ENCODE measurements at places on chromosomes 16 and 17.

- DNase-seq = no peak
Observed at GRCh38 chr17:45277992-45278391, 16.1 kb upstream of the SPATA32 start.

GRCh38 chr16:11057711-11058345 lies 113.5 kb downstream of the CLEC16A start:
- no peak for DNase-seq

DNA sequence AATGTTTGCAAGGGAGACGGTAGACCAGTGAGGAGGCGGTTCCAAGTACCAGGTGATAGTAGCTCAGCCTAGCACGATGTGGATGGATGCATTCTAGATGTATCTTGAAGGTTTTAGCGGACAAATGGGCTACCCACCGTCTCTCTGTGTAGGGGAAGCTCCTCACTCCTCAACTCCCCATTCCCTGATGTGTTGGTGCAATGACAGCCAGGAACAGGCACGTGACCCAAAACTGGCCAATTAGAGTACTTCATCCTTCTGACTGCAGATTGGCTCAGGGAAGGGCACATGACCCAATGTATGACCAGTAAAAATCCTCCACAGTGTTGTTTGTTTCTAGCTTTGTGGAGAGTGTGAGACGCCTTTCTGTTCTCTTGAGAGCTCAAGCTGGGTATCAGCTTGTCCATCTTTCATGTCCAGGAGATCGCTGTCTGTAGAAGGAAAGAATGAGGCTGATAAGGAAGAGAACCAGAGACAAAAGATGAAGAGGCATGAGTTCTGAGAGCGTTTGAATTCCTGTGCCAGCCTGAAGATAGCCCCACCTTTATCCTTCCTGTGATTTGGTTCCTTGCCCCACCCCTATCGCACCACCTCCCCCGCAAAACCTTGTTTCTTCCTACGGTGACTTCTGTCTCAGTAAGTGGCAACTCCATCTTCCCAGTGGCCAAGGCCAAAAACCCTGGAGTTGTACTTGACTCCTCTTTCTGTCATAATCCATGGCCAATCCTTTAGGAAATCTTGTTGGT lies 2.3 kb upstream of the BORCS6 start:
- DNase-seq = peak; percentile 86

DNA sequence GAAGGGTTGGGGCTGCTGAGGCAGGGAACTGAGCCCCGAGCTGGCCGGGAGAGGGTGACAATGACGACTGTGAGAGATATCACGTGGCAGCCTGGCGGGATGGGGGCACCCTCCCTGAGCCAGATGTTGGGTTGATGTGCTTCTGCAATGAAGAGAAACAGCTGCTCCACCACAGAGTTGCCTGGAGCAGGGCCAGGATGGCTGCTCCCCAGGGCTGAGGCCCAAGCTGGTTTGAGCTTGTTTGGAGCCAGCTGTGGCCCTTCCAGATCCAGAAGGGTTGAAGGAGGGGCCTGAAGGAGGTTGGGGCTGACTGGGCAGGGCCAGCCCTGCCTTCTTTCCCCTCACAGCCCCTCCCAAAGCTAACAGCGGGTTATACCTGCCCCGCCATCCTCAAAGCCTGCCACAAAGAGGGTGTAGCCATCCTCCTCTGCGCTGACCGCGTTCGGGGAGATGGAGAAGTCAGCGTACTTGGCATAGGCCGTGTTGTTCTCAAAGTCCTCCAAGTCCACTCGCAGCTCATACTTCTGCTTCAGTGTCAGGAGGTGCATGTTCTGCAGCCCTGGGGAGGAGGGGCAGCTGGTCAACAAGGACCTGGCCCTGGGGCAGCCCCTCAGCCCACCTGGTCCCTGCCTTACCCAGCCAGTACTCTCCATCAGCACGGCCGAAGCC lies 2.1 kb downstream of the MFAP4 start:
- no peak for DNase-seq

DNA sequence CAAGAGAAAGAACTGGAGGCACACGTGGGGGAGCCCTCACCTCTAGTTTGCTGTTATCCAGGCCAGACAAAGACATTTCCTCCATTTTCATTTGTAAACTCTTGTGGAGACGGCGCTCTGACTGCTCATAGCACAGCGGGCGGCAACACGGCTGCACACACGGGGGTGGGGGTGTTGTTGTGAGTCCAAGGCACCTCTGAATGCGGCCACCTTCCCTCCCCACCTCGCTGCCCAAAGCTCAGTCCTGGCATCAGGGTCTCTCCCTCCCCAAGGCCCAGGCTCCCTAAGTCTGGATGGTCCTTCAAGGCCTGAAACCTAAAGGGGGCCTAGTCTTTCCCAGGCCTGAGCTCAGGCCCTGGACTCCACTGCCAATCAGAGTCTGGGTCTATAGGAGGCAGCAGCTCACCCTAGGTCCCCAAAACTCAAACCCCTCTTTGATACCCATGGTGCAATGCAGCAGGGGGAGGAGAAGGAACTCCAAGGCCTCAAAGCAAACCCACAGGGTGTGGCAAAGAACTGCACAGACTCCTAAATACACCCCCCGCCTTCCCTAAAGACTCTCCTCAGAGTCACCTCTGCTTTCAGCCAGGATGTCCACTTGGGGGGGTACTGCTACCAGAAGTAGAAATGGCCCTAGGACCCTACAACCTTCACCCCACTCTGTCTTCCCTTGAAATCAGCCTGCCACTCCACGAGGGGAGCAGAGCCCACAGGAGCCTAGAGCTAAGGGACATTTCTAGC lies 1.5 kb downstream of the ATXN7L3 start:
- peak; percentile 65 for DNase-seq

DNA sequence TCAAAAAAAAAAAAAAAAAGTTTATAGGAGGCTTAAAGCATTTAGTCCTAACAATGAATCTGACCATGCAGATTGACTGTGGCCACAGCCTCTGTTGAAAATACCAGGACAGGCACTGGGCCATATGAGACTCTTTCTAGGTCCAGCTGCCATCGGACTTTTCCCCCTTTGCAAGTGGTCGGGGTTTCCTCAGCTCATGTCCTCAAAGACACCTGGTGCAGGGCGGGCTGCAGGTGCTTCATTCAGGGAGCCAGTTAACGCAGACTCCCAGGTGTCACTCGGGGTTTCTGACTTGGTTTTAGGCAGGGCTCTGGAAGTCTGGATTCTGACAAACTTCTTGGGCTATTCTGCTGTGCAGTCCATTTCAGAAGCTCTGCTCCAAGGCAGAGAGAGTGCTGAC lies 20.9 kb downstream of the ELAC2 start:
- no peak for DNase-seq

DNA sequence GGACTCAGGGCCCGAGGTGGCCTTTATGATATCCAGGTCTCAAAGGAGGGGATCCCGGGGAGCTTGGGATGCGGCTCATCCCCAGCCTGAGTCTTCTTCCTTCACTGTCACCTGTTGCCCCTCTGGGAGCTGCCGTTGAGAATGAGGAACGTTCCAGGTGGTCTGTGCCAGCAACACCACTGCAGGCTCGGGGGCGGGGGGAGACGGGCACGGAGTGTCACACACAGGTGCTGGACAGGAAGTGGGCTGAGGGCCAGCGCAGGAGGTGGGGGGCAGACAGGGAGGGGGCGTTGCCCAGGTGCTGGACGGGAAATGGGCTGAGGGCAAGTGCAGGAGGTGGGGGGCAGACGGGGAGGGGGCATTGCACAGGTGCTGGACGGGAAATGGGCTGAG lies 28.2 kb downstream of the METRNL start:
- no peak for DNase-seq

DNA sequence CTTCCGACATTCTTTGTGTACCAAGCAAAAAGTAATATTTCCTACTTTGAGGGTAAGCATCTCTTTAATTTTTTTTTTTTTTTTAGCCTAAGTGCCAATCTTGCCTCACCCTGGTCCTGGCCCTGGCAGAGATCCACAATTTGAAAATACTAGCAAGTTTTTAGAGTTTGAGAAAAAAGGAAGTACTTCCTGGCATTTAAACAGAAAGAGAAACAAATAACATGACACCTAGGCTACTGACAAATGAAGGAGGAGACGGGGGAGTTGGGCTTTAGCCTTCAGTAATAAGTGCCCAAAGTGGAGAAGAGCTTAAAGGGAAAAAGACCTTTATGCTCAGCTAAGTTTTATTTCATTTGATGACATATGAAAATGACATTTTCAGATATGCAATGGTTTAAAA lies 92.8 kb downstream of the HS3ST3A1 start:
- DNase-seq = no peak

GRCh38 chr17:15432807-15433611 lies 34.4 kb downstream of the CDRT4 start:
- DNase-seq = no peak

DNA sequence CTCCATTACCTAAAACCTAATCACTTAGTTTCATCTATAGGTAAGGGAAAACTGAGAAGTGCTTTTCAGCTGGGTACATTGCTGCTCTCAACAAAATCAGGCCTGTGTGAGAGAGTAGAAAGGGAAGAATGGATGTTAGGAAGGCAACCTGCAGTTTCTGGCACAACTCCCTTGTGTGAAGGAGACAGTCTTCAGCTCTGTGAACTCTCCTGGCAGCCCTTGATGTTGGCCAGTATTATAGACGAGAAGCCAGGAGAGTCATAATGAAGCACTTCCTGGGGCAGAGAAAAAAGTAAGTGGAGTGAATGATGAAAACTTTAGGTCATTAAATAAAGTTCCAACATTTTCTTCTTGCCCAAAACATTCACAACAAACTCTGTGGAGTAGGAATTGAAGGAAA lies 260.1 kb downstream of the IRX3 start:
- no peak for DNase-seq

- DNase-seq = peak; percentile 28
Observed at GRCh38 chr16:80803339-80804055, 901 bp downstream of the CDYL2 start.

DNA sequence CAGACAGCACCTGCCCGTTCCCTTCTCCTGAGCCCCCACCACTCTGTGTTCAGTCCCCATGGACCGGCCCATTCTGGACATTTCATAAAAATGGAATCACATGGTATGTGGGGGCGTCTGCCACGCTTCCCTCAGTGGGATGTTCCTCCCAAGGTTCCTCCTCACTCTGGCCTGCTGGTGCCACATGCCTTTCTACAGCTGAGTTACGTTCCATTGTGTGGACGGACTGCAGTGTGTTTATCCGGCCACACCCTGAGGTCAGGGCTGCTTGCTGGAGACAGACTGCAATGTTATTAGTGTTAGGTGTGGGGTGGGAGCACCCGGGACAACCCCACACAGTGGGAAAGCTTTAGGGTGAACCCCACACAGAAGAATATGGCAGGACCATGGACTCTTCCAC lies 5.9 kb upstream of the AATK start:
- DNase-seq = no peak

GRCh38 chr17:68053231-68054013 lies 17.9 kb downstream of the KPNA2 start:
- peak; percentile 31 for DNase-seq

DNA sequence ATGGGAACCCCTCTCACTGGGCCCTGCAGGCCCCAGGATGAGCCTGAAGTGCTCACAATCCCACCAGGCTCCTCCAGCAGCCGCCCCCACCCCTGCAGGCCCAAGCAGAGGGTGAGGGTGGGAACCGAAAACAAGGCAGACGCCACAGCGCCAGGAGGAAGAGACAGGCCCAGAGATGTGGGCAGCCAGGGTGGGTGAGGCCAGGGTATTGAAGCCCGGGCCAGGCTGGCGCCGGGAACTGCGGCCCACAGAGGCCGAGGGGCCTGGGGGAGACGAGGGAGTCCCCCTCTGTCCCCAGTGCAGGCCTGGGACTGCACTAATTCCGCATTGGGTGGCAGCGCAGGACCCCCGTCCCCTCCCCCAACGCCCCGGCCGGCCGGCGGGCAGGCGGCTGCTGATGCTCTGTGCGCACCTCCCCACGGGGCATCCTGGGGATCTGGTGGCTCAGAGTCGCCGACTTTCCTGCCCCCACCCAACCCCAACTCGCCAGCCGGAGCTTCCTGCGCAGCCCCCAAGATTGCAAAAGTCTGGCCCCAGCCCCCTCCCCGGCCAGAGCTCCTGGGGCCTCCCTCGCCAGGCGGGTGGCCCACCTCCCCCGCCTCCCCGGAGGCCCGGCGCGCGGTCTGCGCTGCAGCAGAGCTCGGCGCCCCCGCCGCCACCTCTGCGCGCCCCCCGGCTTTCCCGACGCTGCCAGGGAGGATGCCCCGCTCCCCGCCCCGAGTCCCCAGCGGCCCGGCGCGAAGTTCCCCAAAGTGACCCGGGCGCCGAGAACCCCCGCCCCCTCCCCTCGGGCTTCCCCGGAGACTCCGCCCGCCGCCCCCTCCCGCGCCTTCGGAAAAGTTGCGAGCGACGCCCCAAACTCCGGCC lies 107.8 kb downstream of the ENGASE start:
- DNase-seq = no peak

DNA sequence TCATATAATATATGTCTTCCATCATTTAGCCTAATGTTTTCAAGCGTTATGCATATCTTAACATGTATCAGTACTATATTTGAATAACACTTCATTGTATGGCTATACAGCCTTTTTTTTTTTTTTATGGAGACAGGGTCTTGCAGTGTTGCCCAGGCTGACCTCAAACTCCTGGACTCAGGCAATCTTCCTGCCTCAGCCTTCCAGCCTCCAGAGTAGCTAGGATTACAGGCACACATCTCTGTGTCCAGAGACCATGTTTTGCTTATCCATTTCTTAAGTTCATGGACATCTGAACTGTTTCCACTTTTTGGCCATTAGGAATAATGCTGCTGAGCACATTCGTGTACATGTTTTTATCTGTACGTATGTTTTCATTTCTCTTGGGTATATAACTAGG lies 7.8 kb downstream of the BPTF start:
- no peak for DNase-seq

GRCh38 chr16:68100488-68100887 lies 15.3 kb downstream of the NFATC3 start:
- no peak for DNase-seq

- DNase-seq = no peak
Observed at GRCh38 chr16:82005027-82005830, 6.0 kb downstream of the SDR42E1 start.

DNA sequence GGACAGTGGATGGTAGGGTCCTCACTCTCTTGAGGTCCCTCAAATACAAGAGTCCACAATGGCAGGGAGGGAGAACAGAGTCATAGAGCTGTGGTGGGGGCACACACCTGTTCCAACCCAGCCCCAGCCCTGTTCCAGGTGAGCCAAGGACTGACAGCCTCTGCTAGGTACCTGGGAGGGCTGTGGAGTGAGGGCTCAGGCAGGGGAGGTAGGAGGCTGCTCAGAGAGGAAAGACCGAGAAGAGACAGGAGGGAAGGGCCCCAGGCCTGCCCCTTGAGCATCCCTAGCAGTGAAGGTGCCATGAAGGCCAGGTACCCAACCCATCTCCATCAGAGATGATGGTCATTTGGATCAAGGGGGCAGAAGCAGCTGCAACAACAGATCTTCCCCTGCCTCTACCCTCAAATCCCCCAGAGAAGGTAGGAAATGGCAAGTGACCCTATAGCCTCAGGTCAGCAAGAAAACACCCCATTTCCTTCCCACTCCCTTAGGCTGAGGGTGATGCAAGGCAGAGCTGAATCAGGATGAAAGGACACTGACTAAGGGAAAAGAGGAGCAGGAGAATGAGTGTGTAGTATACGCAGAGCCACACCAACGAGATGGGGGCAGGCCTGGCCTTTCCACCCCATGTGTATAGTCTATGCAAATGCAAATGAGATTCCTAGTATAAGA lies 28.6 kb downstream of the CD300LG start:
- no peak for DNase-seq

GRCh38 chr16:3740934-3741333 lies 23.6 kb upstream of the TRAP1 start:
- no peak for DNase-seq

GRCh38 chr17:55286681-55287589 lies 22.2 kb downstream of the HLF start:
- DNase-seq = no peak

- DNase-seq = no peak
Observed at GRCh38 chr17:20955427-20956323, 87.1 kb downstream of the USP22 start.

- no peak for DNase-seq
Observed at GRCh38 chr17:1068356-1068755, 71.4 kb downstream of the TIMM22 start.

- no peak for DNase-seq
Observed at GRCh38 chr16:23836078-23836403, 258 bp downstream of the PRKCB start.
